OCI-LY7 (cell line): ENCODE measurements at places on chromosomes 2 and 18. TPM values are rescaled to one million over a fixed set of nuclear protein-coding genes. Genes with fewer than 3 reads are reported as not detected.

- DNase-seq, result no peak
These were observed 126.6 kb upstream of the CWC22 start for GRCh38 chr2:180133736-180134135.

- DNase-seq, result no peak
These were observed 92.2 kb upstream of the SEC11C start for GRCh38 chr18:59047321-59048047.

GRCh38 chr2:104406261-104406726 lies 447.6 kb upstream of the POU3F3 start:
- DNase-seq, result no peak

Gene CRYBA2
- total RNA-seq, result not detected in 2 replicates

- DNase-seq, result no peak
These were observed 158.4 kb upstream of the CDH7 start for GRCh38 chr18:65592435-65592834.

DNA sequence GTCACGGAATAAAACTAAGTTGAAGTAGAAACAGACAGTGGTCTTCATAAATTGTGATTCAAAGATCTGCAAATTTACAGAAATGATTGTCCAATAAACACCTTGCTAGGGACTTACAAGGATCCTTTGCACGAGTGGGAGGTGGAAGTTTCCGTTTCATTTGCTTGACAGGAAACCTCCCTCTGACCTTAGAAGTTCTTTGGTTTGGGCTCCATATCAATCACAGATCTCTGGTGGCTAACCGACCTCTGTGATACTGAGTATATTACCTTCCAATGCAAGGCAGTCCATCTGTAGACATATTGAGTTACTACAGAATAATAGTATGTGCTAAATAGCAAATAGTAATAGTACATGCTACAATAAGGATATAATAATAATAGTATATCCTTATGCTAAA lies 33.7 kb upstream of the RNF152 start:
- no peak for DNase-seq

Gene UGT1A5
- not detected in 2 replicates for total RNA-seq

Gene CCDC148
- total RNA-seq, result 0.99 and 2.0 TPM in 2 replicates

DNA sequence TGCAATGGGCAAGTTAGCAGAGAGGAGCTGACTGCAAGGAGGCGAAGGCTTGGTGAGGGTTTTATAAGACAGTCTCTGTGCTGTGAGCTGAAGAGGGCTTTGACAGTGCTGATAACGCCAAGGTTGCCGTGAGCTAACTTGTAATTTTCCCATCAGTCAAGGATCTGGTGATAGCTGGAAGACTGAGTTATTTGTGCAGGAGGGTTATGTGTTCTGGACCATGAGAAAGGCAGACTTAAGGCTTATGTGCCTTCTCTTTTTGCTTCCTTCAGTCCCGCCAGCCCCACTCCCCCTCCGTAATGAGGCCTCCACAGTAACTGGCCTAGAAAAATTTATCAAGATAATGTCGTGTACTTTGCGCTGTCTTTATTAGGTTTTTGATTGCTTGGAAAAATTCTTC lies 94.6 kb downstream of the RTP5 start:
- peak; percentile 24 for DNase-seq

Gene WIPF1
- total RNA-seq, result 183 and 192 TPM in 2 replicates
